ENCODE measurements at places on chromosomes 3 and 15.

DNA sequence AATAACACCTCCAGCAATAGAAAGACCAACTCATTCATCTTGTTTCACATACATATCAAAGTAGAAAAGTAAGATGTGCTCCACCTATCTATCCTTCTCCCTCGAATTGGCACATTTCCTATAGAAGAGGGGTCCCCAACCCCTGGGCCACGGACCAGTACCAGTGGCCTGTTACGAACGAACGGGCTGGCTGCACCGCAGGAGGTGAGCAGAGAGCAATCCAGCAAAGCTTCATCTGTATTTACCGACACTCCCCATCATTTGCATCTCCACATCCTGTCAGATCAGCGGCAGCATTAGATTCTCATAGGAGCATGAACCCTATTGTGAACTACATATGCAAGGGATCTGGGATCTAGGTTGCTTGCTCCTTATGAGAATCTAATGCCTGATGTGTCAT, 95.0 kb upstream of the CGNL1 start:
- DNase-seq = no peak

- DNase-seq = peak; percentile 26
Measured at GRCh38 chr15:67076147-67076843, 10.9 kb downstream of the SMAD3 start.

GRCh38 chr15:82535566-82536408, 4.5 kb downstream of the RPS17 start:
- no peak for DNase-seq

DNA sequence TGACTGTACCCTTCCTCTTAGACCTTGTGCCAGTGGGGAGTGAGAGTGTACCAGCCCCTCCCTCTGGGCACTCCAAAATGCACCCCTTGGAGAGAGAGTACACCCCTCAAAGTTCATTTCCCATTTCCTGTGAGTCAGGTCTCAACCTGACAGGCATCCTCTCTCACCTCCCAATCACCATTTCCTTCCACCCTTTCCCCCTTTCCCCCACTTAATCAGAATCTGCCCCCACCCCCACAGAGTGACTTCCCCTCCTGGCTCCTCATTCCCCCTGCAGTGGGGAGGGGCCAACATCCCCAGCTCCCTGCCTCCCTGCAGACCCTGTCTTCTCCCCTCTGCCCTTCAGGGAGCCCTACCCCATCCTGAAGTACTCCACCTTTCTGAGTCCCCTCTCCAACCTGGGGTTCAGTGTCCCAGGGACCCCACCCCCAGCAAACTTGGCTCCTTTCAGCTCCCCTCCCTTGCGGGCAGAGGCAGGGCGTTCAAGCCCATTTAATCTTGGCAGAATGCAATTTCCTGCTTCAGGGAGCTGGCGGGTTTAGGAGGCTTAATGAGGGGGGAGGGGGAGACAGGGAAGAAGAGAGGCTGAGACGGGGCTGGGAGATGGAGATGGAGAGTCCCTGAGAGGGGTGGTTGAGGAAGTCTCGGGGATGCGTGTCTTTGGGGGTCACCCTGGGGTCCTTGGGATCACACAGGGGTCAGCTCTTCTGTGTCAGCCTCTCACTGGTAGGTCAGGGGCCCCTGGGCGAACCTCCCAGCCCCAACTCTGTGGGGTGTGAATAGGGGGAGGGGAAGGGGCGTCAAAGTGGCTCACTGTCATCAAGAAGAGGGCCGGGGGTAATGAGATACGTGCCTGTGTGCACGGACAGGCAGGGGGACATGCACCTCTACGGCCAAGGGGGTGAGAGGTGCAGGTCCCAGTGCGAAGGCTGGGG, 16.6 kb upstream of the SEMA3F start:
- DNase-seq = no peak

DNA sequence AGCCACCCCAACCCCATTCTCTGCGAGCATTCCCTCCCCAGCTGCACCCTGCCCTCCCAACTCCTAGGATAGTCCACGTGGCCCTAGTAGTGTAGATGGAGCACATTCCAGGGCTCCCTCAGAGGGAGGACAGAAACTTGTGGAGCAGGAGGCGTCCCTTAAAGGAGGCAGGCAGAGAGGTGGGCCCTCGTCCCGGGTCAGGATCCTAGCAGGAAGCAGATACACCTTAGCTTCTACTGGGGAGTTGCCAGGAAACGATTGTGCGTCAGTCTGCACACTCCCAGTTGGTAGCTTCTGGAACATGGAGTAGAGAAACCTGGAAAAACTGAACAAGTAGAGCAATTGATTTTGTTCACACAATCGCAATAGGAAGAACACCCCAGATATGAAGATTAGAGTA, 43.9 kb upstream of the KLHL25 start:
- DNase-seq = no peak

DNA sequence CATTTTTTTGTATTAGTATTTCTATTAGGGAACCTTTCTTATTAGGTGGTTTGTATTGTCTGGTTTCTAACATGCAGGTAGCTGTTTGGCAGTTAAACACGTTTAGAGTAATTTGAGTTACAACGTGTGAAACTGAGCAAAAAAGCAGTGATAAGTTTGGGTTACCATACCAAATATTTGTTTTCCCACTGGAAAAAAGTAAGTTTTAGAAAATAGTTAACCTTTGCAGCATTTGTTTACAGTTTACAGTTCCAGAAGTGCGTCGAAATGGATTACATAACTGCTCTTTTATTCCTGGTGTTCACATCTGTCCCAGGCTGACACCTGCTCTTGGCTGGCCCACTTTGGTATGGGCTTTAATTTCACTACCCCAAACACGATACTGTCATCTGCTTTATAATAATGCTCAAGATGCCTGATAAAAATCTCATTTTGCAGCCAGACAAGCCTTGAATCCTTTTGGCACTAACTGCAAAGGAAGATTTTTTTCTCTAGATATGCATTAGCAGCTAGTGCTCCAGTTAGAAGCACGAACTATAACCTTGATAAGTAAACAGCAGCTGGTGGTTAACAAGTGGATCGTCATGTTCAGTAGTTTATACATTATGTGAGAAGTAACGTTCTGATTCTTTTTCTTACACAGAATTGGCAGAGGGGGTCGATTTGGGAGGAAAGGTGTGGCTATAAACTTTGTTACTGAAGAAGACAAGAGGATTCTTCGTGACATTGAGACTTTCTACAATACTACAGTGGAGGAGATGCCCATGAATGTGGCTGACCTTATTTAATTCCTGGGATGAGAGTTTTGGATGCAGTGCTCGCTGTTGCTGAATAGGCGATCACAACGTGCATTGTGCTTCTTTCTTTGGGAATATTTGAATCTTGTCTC, 5.3 kb downstream of the EIF4A2 start:
- no peak for DNase-seq
